ENCODE measurements at places on chromosomes 6 and 20.

DNA sequence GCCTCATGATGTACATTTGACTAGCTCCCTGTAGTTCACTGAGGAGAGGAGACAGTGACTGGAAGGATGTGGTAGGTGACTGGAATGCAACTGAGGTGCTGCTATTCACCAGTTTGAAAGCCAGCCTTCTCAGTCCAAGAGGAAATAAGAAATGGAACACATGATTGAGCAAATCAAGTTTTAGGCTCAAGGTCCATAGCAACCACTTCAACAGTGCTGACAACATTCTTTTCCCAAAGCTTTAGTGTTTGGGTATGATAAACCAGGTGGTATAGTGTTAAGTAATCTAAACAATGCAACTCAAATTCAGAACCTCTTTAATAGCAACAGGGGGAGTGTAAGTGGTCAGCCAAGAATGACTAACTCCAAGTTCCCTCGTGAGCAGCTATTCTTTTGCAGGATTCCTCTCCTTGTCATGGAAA, 9.2 kb downstream of the ZHX3 start:
- DNase-seq: no peak
- H3K4me3 ChIP-seq: no peak overlapping the region
- H3K27ac ChIP-seq: no peak overlapping the region
- no peaks in the 10 kb centered on the region for H3K27me3 ChIP-seq
- H3K4me1 ChIP-seq: no peaks in the 10 kb centered on the region
- H3K36me3 ChIP-seq: no peaks in the 10 kb centered on the region

DNA sequence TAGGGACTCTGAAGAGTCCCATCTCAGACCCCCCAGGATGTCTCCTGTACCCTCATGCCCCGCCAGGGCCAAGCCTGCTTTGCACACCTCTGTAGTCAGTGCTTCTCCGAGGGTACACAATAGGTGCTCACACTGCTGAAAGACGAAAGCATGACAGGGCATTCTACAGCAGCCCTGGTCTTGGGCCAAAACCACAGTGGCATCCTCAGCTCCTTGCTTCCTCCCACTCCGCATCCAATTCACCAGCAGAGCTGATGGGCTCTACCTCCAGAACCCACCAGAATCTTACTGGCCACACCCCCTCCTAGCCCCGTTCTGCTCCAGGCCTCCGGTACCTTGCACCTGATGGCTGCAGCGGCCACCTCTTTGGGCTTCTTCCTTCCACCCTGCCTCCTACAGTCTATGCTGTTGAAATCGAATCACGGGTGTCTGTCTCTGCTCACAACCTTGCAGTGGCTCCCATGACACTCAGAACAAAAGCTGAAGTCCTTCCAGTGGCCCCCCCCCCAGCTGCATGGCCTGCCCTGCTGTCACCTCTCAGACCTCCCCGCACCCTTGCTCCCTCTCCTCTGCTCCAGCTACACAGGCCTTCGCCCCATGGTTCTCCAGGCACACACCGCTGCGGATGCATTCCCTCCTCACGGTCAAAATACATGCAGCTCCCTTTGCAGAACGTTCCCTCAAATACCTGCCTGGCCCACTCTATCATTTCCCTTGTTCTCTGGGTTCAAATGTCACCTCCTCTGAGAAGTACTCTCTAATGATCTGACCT, 1.2 kb downstream of the ANGPT4 start:
- H3K36me3 ChIP-seq: no peaks in the 10 kb centered on the region
- H3K27me3 ChIP-seq: no peaks in the 10 kb centered on the region
- no peaks in the 10 kb centered on the region for H3K4me1 ChIP-seq
- H3K4me3 ChIP-seq: no peak overlapping the region

- no peak overlapping the region for H3K4me3 ChIP-seq
- no peak for DNase-seq
- H3K27me3 ChIP-seq: no peaks in the 10 kb centered on the region
- peaks cover 32% of the 10 kb centered on the region for H3K36me3 ChIP-seq
- H3K4me1 ChIP-seq: peaks cover 91% of the 10 kb centered on the region
- peak overlapping the region; percentile 88 for H3K27ac ChIP-seq
These were observed 20.8 kb downstream of the PLCG1 start for GRCh38 chr20:41158082-41158625.

DNA sequence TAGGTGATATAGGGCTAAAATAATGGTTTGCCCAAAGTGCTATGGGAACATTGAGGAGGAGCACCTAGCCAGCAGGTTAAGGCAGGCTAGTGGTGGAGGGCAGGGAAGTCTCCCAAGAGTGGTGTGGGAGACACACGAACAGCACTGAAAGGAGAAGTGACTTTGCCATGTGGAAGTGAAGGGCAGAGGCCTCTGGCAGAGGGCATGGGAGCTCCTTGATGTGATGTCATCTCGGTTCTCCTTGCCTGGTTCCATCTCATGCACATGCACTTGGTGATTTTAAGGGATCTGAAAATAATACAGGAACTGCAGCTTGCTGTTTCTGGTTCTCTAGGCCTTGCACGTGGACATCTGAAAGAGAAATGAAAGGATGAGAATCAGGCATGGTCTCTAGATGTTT, 4.7 kb upstream of the MAP3K4 start:
- DNase-seq: no peak
- no peak overlapping the region for H3K4me3 ChIP-seq
- peaks cover 4% of the 10 kb centered on the region for H3K4me1 ChIP-seq
- H3K27me3 ChIP-seq: no peaks in the 10 kb centered on the region
- no peak overlapping the region for H3K27ac ChIP-seq

DNA sequence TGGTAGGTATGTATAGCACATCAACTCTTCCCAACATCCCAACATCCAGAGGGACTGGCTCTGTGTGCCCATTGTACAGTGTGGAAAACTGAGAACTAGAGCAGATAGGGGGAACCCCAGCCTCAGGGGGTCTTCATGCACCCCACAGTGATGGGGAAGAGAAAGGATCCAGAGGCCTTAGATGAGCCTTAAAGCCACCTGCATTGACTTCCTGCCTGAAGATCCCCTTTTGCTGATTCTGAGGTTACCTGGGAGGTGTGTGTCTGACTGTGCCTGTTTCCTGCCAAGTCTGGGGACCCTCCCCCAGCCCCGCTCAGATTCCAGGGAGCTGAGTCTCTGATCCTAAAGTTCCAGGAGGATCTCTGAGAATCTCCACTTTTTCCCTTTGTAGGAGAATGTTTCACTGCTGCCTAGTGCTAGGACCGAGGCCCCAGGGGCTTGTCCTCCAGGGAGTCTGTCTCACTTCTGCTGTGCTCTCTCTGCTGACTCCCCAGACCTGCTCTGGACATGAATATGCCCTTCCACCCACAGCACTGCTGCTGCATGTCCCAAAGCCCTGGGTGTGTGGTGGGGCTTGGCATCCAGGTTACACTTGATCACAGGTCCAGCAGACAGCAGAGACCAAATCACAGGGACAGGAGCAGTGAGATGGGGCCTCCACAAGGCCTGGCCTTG, 12.8 kb upstream of the PGC start:
- H3K36me3 ChIP-seq: no peaks in the 10 kb centered on the region
- H3K4me3 ChIP-seq: no peak overlapping the region
- H3K27me3 ChIP-seq: no peaks in the 10 kb centered on the region
- no peak for DNase-seq

- H3K27me3 ChIP-seq: no peaks in the 10 kb centered on the region
- no peak for DNase-seq
- H3K4me1 ChIP-seq: no peaks in the 10 kb centered on the region
- no peak overlapping the region for H3K4me3 ChIP-seq
- H3K36me3 ChIP-seq: peaks cover 5% of the 10 kb centered on the region
- H3K27ac ChIP-seq: no peak overlapping the region
These were observed 36.2 kb downstream of the MMS22L start for GRCh38 chr6:97246842-97247241.

- H3K27ac ChIP-seq: no peak overlapping the region
- H3K4me1 ChIP-seq: no peaks in the 10 kb centered on the region
- DNase-seq: peak; percentile 67
- H3K27me3 ChIP-seq: no peaks in the 10 kb centered on the region
- H3K36me3 ChIP-seq: no peaks in the 10 kb centered on the region
These were observed 50.4 kb downstream of the SMPDL3A start for GRCh38 chr6:122839472-122839871.

GRCh38 chr6:56048601-56049000, 173.2 kb upstream of the BMP5 start:
- H3K27me3 ChIP-seq: no peaks in the 10 kb centered on the region
- no peaks in the 10 kb centered on the region for H3K4me1 ChIP-seq
- no peaks in the 10 kb centered on the region for H3K36me3 ChIP-seq
- no peak overlapping the region for H3K4me3 ChIP-seq

DNA sequence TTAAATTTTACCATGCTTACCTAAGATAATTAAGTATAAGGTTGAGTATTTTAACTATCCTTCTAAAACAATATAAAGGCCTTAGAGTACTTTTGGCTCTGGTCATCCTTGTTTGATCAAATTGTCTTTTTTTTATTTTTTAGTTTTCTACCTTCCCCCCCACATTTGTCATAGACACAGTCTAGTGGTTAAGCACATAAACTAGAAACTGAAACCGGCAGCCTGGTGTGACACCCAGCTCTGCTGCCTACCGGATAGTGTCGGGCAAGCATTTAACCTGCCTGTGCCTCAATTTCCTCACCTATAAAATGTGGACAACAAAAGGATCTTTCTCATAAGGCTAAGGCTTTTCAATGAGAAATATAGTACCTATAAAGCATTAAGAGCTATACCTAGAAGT, 21.6 kb upstream of the TULP4 start:
- H3K36me3 ChIP-seq: no peaks in the 10 kb centered on the region
- no peaks in the 10 kb centered on the region for H3K27me3 ChIP-seq
- H3K4me1 ChIP-seq: peaks cover 17% of the 10 kb centered on the region
- DNase-seq: peak; percentile 79
- H3K4me3 ChIP-seq: peak overlapping the region; percentile 9
